ENCODE measurements at places on chromosomes 11 and 22. TPM values are rescaled to one million over a fixed set of nuclear protein-coding genes. Genes with fewer than 3 reads are reported as not detected.
A peak's percentile ranks its signal among the peaks of the same experiment; 100 is the strongest.

GRCh38 chr22:25774575-25775026 lies 32.6 kb downstream of the MYO18B start:
- no peak for DNase-seq

GRCh38 chr11:111627591-111627990 lies 25.3 kb downstream of the SIK2 start:
- DNase-seq: no peak

- no peak for DNase-seq
Measured at GRCh38 chr11:86699040-86699791, 26.8 kb upstream of the ME3 start.

GRCh38 chr22:28629420-28630176 lies 50.0 kb downstream of the TTC28 start:
- no peak for DNase-seq

- DNase-seq: no peak
Measured at GRCh38 chr11:27698872-27699241, 1.4 kb downstream of the BDNF start.

DNA sequence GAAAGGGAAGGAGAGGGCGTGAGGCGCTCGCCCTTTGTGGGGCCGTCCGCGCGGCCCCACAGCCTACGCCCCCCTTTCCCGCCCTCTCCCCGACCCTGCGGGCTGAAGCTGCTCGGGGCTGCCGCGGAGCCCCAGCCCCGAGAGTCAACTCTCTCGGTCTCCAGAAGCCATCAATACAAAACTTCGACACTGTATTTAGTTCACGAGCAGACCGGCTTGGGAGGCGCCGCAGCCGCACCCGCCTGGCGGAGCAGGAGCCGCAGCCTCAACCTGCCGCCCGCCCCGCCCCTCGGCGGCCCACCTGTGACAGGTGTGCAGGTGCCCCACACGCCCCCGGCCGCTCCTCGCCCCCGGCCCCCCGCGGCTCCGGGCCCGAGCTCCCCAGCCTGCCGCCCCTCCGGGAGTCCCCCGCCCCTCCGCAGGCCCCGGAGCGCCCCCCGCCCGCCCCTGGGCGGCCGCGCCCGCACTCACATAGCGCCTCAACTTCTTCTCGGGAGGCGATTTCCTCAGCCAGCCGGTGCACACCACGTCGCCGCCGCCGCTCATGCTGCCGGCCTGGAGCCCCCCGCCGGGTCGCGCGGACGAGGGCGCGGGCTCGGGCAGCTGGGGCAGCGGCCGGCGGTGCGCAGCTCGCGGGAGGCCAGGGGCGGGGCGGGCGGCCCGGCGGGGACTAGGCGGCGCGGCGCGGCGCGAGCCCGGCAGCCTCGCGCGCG lies at the start of gene GAB2:
Gene GAB2 (minus strand): TSS at position 646 of the 713 bp plus-strand sequence. CDS start 100 bp downstream, at position 546.
- peak; percentile 24 for DNase-seq

DNA sequence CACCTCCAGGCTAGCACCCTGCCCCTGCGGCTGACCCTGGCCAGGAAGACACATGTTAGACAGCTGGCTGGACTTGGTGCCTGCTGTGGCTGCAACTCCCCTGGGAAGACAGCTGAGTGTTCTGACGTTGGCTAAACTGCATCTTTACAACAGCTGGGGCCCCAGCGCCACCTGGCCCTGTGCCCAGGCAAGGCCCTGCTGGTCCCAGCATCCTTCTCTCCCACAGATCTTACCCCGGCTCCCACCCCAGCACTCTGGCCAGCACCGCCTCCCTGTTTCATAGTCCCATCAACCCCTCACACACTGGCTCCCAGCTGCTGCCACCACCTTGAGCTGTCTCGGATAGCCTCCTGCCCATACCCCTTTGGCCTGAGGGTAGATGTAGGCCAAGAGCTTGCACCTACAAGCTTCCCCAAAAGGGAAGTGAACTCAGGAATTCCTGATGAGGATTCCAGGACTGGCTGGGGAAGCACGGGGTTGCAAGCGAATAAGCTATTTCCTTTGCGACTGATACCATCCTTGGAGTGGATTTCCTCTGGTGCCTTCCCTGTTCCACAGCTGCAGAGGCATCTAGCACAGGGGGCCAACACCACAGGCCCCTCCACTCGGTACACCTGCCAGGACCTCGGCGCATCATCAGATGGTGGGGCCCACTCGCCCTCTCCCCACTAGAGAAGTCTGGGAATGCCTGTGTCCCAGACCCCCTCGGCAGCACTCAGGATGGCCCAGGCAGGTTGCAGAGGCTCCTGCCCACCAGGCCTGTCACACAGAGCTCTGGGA lies 28.5 kb downstream of the RSPH14 start:
- no peak for DNase-seq

- DNase-seq: no peak
Measured at GRCh38 chr11:114124601-114125144, 65.2 kb downstream of the ZBTB16 start.

- DNase-seq: no peak
Measured at GRCh38 chr11:20315800-20316199, 47.7 kb upstream of the HTATIP2 start.

DNA sequence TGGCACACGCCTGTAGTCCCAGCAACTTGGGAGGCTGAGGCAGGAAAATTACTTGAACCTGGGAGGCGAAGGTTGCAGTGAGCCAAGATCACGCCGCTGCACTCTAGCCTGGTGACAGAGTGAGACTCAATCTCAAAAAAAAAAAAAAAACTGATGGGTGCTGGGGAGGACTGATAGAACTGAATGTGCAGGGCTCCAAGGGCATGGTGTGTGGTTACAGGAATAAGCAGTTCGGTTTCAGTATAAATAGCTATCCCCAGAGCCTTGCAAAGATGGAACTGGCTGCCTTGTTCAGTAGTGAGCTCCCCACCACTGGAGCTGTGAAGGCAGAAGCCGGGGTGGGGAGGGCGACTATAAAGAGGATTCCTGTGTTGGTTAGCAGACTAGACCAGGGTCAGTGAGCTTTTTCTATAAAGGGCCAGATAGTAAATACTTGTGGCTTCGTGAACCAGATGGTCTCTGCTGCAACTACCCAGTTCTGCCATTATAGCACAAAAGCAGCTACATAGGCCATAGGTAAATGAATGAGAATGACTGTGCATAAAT lies 5.9 kb downstream of the TOM1 start:
- no peak for DNase-seq

DNA sequence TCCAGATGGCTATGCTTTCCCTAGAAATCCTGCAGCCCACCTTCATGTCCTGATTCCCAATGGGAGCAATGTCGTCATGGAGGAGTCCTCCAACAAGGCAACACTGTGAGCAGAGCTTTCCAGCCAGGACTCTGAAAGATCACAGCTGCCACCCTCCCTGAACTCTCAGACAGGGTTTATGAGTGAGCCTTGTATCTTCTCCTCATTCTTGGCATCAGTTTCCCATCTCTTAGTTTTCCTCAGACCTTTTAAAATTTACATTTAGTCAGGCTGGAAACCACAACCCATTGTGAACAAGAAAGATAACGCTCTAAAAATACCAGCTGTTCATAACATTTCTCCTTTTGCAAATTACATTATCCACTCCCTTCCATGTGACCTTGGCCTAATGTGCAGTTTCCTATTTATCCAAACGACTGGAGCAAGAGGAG lies 15.6 kb upstream of the LYVE1 start:
- DNase-seq: no peak

GRCh38 chr11:68773521-68774193 lies 22.3 kb upstream of the TESMIN start:
- no peak for DNase-seq

GRCh38 chr11:36333897-36334296 lies 37.8 kb downstream of the PRR5L start:
- DNase-seq: no peak

DNA sequence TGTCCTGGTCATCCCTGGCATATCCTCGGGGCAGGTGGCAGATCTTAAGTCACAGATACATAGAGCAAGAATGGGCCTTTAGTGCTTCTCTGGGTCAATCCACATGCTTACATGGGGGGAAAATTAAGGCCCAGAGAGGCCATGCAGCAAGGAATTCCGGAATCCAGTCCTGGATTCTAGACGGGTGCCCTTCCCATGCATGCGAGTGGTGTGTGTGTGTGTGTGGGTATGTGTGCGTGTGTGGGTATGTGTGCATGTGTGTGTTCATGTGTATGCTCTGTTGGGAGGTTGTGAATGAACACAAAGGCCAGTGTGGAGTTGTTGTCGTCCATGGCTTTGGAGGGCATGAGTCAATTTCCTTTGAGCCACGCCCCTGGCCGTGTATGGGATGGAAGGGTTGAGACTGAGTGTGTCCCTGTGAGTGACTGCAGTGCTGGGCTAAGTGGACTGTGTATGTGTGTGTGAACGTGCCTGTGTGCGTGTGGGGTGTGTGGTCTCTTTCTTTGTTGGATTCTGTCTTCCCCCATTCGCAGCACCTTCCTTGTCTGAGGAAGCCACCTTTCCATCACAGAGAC lies 33.4 kb upstream of the EIF3D start:
- DNase-seq: no peak

DNA sequence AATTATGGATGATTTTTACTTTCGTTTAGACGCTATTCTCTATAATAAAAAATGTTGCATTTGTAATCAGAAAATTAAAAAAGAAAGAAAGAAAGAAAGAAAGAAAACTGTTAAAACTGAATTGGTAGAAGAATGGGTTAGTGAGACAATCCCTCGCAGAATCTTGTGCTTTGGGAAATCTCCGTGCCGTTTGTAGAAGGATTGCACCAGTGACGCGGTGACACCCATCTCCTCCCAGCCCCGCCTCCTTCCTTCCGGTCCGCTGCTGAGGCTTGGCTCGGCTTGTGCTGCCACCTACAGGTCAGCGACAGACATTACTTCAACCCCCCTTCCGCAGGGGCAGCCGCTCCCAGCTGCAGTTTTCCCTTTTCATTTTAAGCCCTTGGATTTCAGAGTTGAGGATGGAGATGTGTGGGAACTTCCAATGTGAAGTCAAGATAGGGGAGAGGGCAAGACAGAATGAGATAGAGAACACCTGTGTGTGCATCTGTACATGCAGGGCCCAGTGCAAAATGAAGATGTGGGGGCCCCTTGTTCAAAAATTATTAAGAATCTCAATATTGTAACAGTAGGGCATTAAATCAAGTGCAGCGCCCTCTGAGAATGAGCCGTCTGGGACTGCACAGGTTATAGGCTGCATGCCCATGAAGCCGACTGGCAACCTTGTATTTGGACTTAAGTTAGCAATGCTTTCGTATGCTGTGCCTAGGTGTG lies 41.1 kb downstream of the TST start:
- DNase-seq: peak; percentile 84

The RELT gene
- total RNA-seq: 169 TPM

The MMP1 gene
- total RNA-seq: 0.16 TPM

The CALCA gene
- total RNA-seq: not detected

The LIF gene
- total RNA-seq: 1.8 TPM

The YIF1A gene
- total RNA-seq: 32.6 TPM
